CD8-positive, alpha-beta T cell (primary cell): ENCODE measurements at places on chromosomes 1 and 21.

DNA sequence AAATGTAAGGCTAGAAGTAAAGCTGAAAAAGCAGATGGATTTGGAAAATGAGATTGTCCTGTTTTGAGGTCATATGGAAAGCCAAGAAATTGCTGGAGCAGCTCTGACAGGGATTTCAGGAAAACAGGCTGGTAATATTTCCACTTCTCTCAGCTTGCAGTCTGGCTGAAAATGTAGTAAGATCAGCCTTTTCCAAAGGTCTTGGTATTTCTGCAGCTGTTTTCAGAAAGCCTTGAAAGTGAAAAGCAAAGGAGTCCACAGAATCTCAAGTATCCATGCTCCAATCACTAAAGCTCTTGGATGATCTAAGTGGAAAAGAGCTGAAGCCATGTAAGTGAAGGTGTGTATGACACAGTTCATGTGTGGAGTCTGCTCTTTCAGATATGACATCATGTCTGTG, 41.6 kb upstream of the APOBEC4 start:
- DNase-seq: no peak

- DNase-seq: no peak
Observed at GRCh38 chr1:19038096-19038495, 81.6 kb upstream of the IFFO2 start.

DNA sequence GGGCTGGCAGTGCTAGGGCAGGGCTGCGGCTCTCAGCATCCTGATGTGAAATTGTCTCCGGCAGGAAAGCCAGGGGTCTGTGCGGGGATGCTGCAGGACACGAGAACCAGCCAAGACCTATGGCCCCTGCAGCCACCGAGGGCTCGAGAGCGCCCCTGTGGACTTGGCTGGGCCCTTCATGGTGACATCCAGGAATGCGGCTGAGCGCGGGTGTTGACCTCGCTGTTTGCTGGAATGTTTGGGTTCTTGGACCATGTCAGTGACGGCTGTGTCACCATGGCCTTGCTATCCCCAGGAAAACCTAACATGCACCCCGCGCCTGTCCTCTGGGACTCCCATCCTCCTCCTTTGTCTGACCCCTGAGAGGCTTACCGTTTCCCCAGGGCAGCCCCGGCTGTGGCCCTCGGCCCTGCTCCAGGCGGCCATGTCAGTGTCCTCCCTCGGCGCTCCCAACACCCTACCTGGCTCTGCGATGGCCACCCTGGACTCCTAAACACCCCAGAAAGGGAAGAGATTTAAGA, 14.3 kb upstream of the C1orf174 start:
- no peak for DNase-seq

- no peak for DNase-seq
Observed at GRCh38 chr1:226397011-226397926, 10.6 kb downstream of the PARP1 start.

DNA sequence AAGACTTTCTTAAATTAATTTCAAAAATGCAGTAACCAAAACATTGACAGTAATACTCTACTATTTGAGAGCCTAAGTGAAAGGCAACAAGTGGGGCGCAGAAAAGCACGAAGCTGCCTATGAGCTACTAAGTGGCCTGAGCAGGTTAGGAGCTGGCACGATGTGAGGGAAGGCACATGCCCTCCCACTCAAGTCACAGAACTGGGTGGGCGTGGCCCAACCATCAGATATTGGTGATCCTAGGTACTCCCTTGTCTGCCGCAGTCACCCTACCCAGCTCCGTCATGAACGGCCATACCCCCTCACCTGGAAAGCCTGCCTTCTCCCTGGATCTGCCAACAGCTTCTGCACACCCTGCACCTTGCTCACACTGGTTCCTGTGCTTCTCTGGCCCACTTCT, 40.8 kb downstream of the SSBP3 start:
- DNase-seq: no peak

GRCh38 chr1:181583598-181583997, 100.3 kb downstream of the CACNA1E start:
- DNase-seq: no peak

GRCh38 chr1:43453442-43454269, at the start of gene HYI:
Gene HYI (minus strand): TSS chr1:43453931. CDS start chr1:43453793, 138 bp downstream.
- peak; percentile 62 for DNase-seq

DNA sequence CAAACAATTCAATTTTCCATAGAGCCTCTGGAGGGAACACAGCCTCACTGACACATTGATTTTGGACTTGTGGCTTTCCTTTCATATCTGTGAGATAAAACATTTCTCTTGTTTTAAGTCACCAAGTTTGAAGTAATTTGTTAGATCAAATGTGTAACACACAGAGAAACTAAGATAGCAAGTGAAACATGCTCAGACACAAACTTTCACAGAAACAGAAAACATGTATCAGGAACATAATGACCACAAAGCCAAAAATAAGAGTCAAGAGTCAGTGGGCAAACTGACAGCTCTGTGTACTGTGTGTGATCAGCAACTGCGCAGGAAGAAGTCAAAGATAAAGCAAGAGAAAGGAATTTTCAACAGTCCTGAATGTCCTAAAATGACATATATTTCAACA, 1237.5 kb downstream of the AMY1C start:
- DNase-seq: no peak

DNA sequence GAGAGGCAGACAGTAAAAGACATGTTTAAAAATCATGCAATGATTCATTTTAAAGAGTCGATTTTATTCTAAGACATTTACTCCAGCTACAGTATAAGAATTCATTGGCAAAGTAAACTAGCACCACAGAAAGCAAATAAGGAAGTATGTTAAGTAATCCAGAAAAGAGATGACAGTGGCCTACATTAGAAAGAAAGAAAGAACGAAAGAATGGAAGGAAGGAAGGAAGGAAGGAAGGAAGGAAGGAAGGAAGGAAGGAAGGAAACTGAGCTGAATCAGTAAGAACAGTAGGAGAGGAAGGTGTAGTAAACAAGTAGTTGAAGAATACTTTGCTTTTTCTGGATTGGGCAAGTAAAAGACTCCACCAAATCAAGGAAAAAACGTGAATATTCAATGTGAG, 62.2 kb downstream of the ZZZ3 start:
- DNase-seq: no peak

- DNase-seq: no peak
Observed at GRCh38 chr1:3038571-3039181, 17.4 kb downstream of the ACTRT2 start.

GRCh38 chr1:151819227-151819835, 12.3 kb downstream of the RORC start:
- DNase-seq: no peak

- peak; percentile 79 for DNase-seq
Observed at GRCh38 chr1:6127587-6128163, 52.4 kb downstream of the CHD5 start.

- DNase-seq: no peak
Observed at GRCh38 chr1:95382000-95382786, 148.2 kb downstream of the RWDD3 start.

- no peak for DNase-seq
Observed at GRCh38 chr1:203992440-203992839, 80.5 kb upstream of the SOX13 start.

DNA sequence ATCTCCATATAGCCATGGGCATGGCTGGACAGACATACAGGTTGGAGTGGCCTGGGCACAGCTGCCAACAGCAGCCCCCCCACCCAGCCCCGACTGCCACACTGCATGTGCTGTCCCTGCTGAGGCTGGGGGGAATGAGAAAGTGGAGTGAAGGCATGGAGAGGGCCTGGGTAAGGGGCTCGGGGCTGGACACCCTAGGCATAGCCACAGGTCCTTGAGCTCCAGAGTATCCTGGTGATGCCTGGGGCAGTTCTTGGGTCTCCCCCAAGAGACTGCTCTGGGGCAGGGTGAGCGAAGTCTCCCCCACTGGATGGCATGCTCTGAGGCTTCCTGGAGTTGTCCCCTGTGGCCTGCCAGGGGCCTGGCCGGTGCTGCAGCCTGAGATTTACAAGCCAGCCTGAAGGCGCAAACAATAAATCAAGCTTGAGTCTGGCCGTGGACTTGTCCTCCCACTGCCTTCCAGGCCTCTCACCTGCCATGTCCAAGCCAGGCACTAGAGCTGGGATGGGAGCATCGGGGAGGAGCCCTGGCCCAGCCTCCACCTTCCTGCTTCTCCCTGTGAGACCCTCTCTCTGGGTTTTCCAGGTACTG, 53.6 kb downstream of the FOXO6 start:
- no peak for DNase-seq

DNA sequence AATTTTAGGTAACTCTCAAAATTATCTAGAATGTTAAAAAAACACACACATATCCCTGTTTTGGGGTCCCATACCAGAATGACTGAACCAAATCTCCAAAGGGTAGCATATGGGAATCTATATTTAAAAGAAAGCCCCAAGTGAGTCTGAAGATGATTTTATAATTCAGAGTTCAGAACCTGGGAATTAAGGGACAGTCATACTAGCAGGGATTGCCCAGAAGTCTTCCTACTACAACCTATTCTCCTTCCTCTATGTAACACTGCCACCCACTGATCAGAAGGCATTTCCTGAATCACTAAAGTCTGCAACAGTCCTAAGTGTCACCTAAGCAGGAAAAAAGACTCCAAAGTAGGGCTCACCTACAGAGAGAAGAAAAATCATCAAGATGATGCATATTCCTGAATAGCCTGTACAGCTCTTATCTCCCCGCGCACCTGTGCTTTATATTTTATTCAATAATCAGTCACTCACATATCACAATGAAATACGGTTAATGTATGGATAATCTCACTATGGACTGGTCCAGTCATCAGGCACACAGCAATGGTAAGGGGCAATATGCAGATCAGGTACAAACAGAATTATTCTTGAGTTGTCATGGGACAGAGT, 4.9 kb downstream of the RGS1 start:
- no peak for DNase-seq

DNA sequence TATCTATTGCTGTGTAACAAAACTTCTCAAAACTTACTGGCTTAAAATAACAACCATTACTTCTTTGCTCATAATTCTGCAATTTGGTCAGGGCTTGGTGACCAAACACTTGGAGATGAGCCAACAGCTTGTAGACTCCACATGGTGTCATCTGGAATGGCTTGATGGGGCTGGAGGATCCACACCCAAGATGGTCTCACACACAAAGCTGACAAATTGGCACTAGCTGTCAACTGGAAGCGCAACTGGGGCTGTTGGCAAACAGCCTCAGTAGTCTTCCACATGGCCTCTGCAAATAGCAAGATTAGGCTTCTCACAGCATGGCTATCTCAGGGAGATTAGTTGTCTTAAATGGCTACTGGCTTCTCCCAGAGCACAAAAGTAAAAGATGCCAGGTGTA, 27.1 kb upstream of the MTF2 start:
- no peak for DNase-seq

- no peak for DNase-seq
Observed at GRCh38 chr1:36824390-36824861, 209.9 kb downstream of the GRIK3 start.

DNA sequence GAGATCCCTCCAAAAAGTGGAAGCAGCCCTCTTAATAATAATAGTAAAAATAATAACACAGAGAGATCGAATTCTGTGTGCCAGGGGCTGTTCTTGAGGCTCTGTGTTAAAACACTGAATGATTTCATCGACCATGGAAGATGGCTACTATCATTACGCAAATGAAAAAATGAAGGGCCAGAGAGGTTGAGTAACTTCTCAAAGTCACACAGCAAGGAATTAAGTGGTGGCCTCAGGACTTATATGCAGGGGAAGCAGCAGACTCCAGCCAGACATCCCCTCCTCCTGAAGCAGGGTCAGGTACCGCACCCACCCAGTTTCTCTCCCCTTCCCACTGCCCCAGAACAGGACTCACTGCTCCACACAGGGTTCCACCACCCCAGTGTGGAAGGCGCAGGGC, 40.1 kb downstream of the SYF2 start:
- DNase-seq: no peak

- no peak for DNase-seq
Observed at GRCh38 chr21:45378258-45378966, 26.6 kb upstream of the COL18A1 start.

GRCh38 chr1:10459184-10459583, 9.4 kb downstream of the CORT start:
- DNase-seq: no peak

- peak; percentile 47 for DNase-seq
Observed at GRCh38 chr1:61641578-61642336, 83.2 kb downstream of the TM2D1 start.

- no peak for DNase-seq
Observed at GRCh38 chr1:83676106-83676505, 322.8 kb downstream of the TTLL7 start.
